Hematopoietic multipotent progenitor cell (in vitro differentiated cells): ENCODE measurements at places on chromosomes 11 and 22. TPM values are rescaled to one million over a fixed set of nuclear protein-coding genes. Genes with fewer than 3 reads are reported as not detected.

NRIP3 gene
- total RNA-seq: 3.8 TPM

PTGDR2 gene
- 12.4 TPM for total RNA-seq

OR51I1 gene
- total RNA-seq: 1.3 TPM

CLTCL1 gene
- total RNA-seq: 1.6 TPM

POU2AF2 gene
- total RNA-seq: not detected

OR51B5 gene
- 0.81 TPM for total RNA-seq

HTR3B gene
- not detected for total RNA-seq

FGF4 gene
- not detected for total RNA-seq

SCN4B gene
- not detected for total RNA-seq

APOA4 gene
- not detected for total RNA-seq

RFPL3 gene
- total RNA-seq: not detected

TMPRSS6 gene
- not detected for total RNA-seq

DDTL gene
- total RNA-seq: 4.0 TPM

MYO7A gene
- total RNA-seq: 0.27 TPM

MUC2 gene
- not detected for total RNA-seq

TAF6L gene
- total RNA-seq: 25.0 TPM

THY1 gene
- total RNA-seq: 2.2 TPM

GLYATL1 gene
- total RNA-seq: 0.81 TPM

OR4A16 gene
- not detected for total RNA-seq

AMPD3 gene
- total RNA-seq: 28.0 TPM

ACRV1 gene
- not detected for total RNA-seq

MGAT3 gene
- total RNA-seq: 1.1 TPM

GGT5 gene
- 0.27 TPM for total RNA-seq

ANO1 gene
- not detected for total RNA-seq

MS4A6A gene
- total RNA-seq: 4.3 TPM
